NK-92 treated with Interleukin-12 subunit alpha and Interleukin-12 subunit beta, amount 100 ng/mL, for 24 hours (cell line): ENCODE measurements at places on chromosomes 1 and 21.

GRCh38 chr1:70671006-70671405, 259.9 kb downstream of the CTH start:
- DNase-seq = no peak

GRCh38 chr1:10402729-10403274, 3.9 kb downstream of the PGD start:
- no peak for DNase-seq

DNA sequence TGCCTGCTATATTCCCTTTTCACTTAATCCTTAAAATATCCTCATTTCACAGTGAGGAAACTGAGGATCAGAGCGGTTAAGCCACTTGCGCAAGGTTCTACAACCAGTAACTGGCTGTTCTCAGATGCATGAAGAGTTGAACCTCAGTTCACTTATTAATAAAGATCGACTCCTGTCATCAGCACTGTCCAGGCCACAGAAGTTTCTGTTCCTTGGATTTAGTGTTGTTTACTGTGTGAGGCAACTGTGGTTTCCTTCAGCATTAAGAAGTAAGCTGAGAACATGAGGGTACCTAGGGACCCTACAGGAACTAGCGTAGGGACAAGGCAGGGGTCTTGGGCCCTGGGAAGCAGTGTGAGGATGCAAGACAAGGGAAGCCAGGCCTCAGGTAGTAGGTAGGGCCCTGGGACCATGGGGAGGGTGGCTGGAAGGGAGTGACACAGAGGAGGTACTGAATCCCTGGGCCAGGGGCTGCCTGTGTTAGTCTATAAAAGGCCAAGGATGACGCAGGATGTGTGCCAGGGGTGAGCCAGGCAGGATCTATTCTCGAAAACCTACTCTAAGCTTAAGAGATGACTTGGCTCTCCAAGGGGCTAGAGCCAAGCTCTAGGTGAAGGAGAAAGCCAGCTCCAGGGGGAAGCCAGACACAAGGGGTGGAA, 181.2 kb upstream of the CSF3R start:
- no peak for DNase-seq

GRCh38 chr1:202189001-202189790, 4.4 kb upstream of the LGR6 start:
- peak; percentile 55 for DNase-seq

DNA sequence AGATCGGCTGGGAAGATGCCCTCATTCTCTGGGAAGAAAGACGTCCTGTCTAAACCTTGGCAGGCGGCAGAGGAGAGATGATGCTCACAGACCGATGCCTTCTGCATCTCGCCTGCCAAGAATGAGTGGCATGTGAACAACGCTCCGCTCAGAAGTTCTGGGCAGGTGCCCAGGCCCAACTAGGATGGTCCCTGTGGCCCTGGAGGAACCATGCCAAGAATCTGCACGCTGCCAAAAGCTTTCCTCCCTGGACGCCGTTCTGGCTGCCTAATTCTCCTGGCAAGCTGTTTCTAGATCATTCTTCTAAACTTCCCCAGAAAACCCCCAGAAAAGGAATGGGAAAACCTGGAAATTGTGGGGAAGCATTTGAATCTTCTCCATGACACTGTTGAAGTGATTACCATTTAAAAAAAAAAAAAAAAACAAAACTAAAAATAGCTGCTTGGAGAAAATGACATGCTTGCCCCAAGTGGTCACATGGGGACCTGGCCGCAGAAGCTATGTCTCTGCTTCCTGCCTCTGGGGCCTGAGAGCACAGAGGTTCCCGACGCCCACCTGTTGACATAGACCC, 440.9 kb downstream of the PRDM2 start:
- no peak for DNase-seq

DNA sequence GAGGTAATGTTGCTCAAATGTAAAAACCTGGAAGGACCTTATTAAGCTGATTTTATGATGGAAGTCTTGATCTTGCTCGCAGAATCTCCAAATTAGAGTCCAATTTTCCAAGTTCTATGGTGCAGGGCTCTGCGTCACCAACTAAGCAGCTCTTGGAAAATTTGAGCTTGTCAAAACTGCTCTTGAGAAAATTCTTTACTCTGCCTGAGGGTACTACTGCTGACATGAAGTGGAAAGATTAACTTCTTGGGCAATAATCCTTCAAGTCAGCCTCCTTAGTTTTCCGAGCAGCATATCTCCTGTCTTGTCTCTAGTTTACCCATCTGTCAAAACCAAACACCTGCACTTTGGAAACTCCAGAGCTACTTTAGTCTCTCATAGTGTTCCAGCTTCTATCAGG, 293.7 kb downstream of the KCTD3 start:
- DNase-seq = no peak

GRCh38 chr21:34185026-34185750, 111.8 kb downstream of the MRPS6 start:
- DNase-seq = no peak

GRCh38 chr21:44437696-44438431, 17.4 kb upstream of the LRRC3 start:
- DNase-seq = no peak

- peak; percentile 3 for DNase-seq
Measured at GRCh38 chr1:116881879-116882520, 27.7 kb upstream of the PTGFRN start.

GRCh38 chr1:21641967-21642739, 27.0 kb downstream of the RAP1GAP start:
- no peak for DNase-seq

DNA sequence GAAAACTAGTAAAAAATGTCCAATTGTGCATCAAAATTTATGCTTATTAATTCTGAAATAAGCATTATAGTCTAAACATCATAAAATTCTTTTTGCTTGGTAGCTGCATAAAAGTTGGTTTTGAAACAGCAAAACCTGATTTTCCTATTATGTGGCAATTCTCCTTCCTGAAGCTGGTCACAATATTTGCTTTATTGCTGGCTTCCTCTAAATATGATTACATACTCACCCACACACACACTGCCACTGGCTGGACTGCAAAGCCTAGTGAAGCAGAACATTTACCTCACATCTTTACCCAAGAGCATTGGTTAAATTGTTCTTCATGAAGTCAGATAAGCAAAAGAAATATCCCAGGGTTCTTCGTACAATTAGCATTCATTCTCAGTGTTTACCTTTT, 103.0 kb downstream of the NR5A2 start:
- DNase-seq = no peak

DNA sequence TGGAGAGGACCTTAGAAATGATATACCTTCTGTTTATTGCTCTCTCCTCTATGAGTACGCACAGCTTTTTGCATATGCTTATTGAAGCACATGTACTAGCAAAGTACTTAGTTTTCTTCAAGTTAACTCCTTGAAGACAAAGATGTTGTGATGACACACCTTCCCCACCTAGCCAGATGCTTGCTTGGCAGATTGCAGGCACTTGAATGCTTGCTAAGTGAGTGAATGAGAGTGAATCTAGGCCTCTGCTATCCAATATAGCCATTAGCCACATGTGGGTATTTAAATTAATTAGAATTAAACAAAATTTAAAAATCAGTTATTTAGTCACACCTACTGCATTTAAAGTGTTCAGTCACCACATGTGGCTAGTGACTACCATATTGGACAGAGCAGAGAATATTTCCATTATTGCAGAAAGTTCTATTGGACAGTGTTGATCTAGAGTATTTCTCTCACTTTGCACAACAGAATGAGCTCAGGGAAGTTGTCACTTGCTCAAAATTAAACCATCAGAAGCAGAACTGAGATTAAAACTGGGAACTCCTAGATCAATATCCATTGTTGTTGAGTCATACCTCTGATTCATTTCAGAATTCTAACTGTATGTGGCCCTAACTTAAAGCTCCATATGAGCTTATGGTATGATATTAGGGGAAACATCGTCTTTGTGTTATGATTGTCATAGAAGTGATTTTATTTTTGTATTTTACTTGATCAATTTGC, 8.6 kb upstream of the EEIG2 start:
- no peak for DNase-seq

- no peak for DNase-seq
Measured at GRCh38 chr1:109354929-109355328, 42.8 kb downstream of the SORT1 start.

DNA sequence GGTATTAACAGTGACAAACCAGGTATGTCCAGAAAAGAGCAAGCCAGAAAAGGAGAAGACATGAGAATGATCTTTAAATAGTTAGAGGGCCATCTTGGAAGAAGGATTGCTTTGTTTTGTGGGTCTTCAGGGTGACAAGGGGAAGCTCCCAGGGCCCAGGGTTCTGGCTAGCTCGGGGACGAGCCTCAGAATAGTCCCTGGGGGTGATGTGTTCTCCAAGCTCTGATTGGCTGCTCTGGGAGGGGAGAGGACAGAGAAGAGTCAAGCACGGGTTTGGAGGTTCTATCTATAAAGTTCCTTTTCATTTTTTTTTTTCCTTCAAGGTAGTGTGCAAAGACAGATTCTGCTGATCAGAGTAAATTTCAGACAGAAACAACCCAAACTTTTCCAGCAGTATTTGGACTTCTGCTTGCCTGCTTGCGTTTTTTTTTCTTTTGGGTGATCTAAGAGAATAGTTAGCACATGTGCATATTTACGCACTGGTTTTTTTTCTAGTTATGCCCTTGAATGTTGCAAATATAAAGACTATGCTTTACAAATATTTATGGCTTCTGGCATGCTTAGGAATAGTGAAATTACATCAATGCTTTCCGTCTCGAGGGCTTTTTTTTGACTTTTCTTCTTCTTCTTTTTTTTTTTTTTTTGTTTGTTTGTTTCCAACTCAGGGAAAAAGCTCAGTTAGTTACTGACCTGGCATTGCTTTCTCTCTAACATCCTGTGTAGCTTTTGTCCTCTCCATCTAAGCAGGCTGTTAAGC, 59.7 kb downstream of the ROR1 start:
- DNase-seq = no peak

- no peak for DNase-seq
Measured at GRCh38 chr1:63945943-63946342, 172.1 kb downstream of the ROR1 start.

- no peak for DNase-seq
Measured at GRCh38 chr1:41328780-41329640, 32.2 kb upstream of the FOXO6 start.

GRCh38 chr1:202638019-202638700, 72.1 kb downstream of the SYT2 start:
- no peak for DNase-seq

GRCh38 chr1:37701051-37701450, 8.7 kb downstream of the CDCA8 start:
- no peak for DNase-seq

DNA sequence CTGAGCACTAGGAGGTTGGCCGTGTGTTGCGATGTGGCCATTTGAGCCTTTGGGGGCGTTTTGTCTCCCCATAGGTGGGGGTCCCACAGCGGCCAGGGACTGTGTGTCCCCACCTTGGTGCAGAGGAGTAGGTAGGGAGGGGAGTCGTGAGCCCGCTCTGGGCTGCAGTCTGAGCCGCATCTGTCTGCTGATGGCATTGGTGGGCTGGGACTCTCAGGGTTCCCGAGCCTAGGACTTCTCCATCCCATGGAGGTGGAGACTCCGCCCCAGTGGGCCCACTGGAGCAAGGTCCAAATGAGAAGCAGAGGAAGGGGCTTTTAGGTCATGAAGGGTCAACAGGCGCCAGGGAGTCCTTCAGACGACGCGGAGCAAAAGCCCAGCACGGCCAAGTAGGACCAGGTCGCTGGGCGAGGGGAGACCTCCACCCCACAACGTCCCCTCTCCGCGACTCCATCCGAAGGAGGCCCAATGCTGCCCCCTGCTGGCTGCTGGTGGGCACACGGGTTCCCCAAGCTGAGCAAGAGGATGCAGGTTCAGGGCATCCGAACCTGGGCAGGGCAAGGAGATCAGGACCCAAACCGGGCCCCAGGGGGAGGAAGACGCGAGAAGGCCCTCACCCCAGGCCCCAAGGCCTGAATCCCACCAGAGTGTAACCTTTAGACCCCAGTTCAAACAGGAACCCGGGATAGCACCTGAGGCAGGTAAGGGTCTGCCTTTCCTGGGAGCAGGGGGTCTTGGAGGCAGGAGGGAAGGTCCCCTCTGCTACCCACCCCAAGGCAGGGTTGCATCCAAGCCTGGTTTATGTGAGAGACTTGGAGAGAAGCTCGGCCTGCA, 14.9 kb downstream of the TTC34 start:
- no peak for DNase-seq

DNA sequence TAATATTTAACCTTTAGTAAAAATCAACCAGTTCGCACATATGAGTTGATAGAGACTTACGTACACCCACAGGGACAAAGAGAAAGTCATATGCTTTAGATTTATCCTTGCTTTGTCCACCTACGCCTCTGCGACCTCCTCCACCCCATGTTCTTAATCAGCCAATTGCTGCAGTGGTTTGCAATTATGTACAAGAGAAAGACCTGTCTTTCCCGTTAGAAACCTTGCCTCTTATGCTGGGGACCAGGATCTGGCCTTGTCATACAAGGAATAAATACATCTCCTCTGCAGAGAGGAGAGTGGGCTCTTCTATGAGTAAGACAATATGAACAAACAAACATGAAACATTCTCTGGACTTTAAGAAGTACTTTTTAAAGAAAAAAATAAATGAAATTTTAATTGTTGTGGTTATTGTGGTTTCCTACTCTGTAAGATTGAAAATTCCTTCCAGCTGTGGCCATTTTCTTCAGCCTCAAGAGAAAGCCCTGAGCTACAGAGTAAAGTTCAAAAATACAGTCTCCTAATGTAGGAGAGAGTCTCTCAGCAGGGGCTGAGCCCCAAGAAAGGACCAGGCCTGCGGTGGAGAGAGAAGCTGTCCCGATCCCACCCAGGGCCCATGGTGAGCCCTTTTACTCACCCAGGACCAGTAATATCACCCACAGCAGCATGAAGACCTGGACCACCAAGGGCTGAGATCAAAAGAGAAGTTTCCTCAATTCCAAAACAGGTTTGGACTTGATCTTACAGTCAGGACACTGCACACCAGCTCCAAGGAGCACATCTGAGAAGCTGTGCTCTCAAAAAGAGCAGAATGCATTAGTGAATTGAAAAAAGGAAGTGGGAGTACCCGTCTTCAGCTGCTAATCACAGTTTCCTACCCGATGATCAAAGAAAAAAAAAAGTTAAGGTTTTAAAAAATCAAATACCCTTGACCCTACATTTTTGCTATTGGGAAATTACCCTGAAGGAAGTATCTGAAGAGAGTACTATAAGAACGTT, at the start of gene FCRL5:
FCRL5 (minus strand) TSS at position 822 of the 1,000 bp plus-strand sequence; CDS start at position 669, 153 bp downstream.
- DNase-seq = no peak

- DNase-seq = no peak
Measured at GRCh38 chr1:200353232-200353631, 56.6 kb downstream of the ZNF281 start.

DNA sequence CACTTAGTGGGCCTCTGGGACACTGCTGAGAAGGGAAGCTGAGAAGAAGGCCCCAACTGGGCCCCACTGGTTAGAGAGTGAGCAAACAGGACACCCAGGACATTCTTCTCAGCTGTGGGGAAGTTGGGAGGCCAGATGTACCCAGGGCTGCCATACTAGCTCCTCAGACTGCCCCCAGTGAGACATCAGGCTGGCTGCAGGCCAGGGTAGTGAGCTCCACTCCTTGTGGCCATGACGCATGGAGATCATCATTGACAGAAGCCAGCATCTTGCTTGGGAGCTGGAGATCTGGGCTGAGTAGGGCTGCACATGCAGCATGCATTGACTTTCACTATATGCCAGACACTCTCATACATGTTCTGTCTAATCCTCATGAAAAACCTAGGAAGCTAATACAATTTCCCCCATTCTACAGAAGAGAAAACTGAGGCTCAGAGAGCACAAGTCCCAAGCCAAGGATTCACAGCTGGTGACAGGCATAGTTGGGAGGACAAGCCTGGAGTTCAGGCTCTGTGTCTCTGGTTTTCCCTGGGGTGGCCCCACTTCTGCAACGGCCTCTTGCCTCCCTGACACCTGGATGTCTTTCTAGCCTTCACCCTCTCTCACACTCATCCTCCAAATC, 24.1 kb upstream of the MYCL start:
- no peak for DNase-seq

- DNase-seq = no peak
Measured at GRCh38 chr1:211699059-211699458, 23.6 kb upstream of the NEK2 start.

GRCh38 chr1:9651565-9652378, at the start of gene PIK3CD:
TSS of gene PIK3CD (plus strand) at chr1:9651731. CDS start at chr1:9710456, 58,725 bp downstream.
- peak; percentile 54 for DNase-seq
